Panc1 (cell line): ENCODE measurements at places on chromosomes 2 and 18.

- peaks cover 26% of the 10 kb centered on the region for H3K4me1 ChIP-seq
- DNase-seq = no peak
- no peaks in the 10 kb centered on the region for H3K36me3 ChIP-seq
- peak overlapping the region; percentile 65; the same call in 1 of the 2 replicates for H3K27ac ChIP-seq
- no peaks in the 10 kb centered on the region for H3K27me3 ChIP-seq
These were observed 124.8 kb downstream of the COL6A3 start for GRCh38 chr2:237289139-237289538.

GRCh38 chr2:81363800-81364199, 1059.2 kb upstream of the LRRTM1 start:
- DNase-seq = no peak
- no peak overlapping the region for H3K27ac ChIP-seq
- no peaks in the 10 kb centered on the region for H3K36me3 ChIP-seq

DNA sequence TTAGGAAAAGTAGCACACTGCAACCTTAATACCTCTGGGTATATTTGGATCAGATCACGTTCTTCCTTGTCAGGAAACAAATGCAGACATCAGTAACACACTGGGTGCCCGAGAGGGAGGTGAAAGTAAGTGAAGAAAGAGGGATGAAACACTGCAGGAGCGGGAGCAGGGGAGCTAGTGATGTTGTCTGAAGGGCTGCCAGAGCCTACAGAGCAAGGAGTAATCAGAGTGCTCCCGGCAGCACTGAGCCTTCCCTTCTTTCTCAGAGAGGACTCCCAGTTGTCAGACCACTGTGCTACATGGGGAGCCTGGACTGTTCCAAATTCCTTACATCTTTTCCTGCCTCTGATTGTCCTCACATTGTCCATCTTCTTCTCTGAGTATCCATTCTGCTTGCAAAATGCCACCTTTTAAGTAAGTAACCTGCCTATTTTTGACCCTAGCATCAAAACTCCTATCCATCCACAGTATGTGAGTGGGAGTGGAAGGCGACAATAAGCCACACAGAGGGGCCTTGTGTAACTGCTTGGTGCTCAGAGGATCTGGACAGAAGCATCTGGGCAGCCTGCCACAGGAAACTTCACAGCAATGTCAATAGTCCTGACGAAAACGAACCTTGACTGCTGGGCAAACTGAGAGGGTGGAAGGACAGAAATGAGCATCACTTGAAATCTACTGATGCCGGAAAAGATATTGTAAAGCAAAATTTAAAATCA, 10.8 kb upstream of the NAB1 start:
- no peaks in the 10 kb centered on the region for H3K27me3 ChIP-seq
- no peaks in the 10 kb centered on the region for H3K4me1 ChIP-seq
- no peak overlapping the region for H3K4me3 ChIP-seq
- no peak overlapping the region for H3K27ac ChIP-seq
- H3K36me3 ChIP-seq = no peaks in the 10 kb centered on the region
- no peak for DNase-seq

GRCh38 chr18:27750014-27750413, 426.9 kb downstream of the CDH2 start:
- H3K27me3 ChIP-seq = no peaks in the 10 kb centered on the region
- H3K27ac ChIP-seq = no peak overlapping the region
- no peak overlapping the region for H3K4me3 ChIP-seq
- DNase-seq = no peak
- H3K36me3 ChIP-seq = no peaks in the 10 kb centered on the region
- H3K4me1 ChIP-seq = no peaks in the 10 kb centered on the region

GRCh38 chr2:229909090-229909489, 12.7 kb downstream of the TRIP12 start:
- H3K36me3 ChIP-seq = no peaks in the 10 kb centered on the region; the same call in 1 of the 2 replicates
- H3K27me3 ChIP-seq = no peaks in the 10 kb centered on the region
- peaks cover 21% of the 10 kb centered on the region for H3K4me1 ChIP-seq

DNA sequence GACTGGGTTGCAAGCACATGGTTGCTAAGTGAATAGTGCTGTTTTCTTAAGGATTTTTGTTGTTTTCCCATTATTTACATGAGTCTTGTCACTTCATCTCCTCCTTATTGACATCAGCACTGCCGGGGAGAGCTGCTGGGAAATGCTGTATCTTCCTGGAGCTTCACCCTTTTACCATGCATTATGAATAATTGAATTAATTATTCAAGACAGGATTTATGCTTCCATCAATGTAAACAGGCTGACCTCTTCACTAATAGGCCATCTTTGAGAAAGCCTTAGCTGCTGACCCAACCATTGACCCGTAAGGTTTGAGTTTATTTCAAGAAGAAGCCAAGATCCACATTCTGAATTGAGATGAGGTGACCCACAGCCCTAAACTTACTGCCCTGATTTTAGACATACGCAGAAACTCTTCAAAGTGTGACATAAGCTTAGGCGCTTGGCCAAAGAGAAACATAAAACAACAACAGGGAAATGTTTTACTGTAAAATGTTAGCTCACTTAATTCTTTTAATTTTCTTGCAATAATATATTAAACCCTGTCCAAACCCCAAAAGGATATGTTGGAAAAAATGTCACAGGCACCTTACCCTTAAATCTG, 365.5 kb upstream of the SYT4 start:
- no peaks in the 10 kb centered on the region for H3K36me3 ChIP-seq
- DNase-seq = no peak
- H3K27ac ChIP-seq = no peak overlapping the region
- no peaks in the 10 kb centered on the region for H3K4me1 ChIP-seq
- no peaks in the 10 kb centered on the region for H3K27me3 ChIP-seq
- H3K4me3 ChIP-seq = no peak overlapping the region

- no peak overlapping the region for H3K27ac ChIP-seq
- DNase-seq = no peak
- no peaks in the 10 kb centered on the region for H3K36me3 ChIP-seq
- no peaks in the 10 kb centered on the region; the same call in 1 of the 2 replicates for H3K4me1 ChIP-seq
- peaks cover 4% of the 10 kb centered on the region; the same call in 1 of the 2 replicates for H3K27me3 ChIP-seq
These were observed 64.4 kb downstream of the GREB1 start for GRCh38 chr2:11598228-11598731.

GRCh38 chr2:180505203-180505602, 475.2 kb upstream of the UBE2E3 start:
- no peaks in the 10 kb centered on the region for H3K4me1 ChIP-seq
- DNase-seq = no peak
- no peak overlapping the region for H3K4me3 ChIP-seq
- H3K27ac ChIP-seq = no peak overlapping the region
- no peaks in the 10 kb centered on the region for H3K36me3 ChIP-seq
- H3K27me3 ChIP-seq = no peaks in the 10 kb centered on the region

GRCh38 chr2:102796337-102796736, 34.5 kb downstream of the TMEM182 start:
- H3K27me3 ChIP-seq = no peaks in the 10 kb centered on the region
- H3K4me3 ChIP-seq = no peak overlapping the region
- no peak overlapping the region for H3K27ac ChIP-seq
- no peak for DNase-seq
- H3K4me1 ChIP-seq = no peaks in the 10 kb centered on the region

- no peak overlapping the region for H3K27ac ChIP-seq
- H3K4me1 ChIP-seq = no peaks in the 10 kb centered on the region
- no peak overlapping the region for H3K4me3 ChIP-seq
- H3K27me3 ChIP-seq = no peaks in the 10 kb centered on the region
These were observed 112.2 kb downstream of the CPO start for GRCh38 chr2:207051385-207051965.

DNA sequence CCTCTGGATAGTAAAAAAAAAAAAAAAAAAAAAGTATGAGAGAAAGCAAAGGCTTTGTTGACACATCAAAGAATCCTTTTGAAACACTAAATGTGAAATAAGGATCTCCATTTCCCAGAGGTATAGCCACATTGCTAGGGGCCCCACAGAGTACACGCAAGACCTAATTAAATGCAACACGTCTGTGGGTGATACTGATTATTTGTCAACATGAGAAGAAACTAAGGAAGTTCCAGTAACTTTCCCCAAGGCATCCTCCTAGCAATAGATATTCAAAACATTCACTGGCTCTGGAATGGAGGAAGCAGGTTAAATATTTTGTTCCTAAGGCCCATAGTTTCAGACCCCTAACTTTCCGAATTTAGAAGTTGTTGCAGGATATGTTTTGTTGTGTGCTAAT, 24.6 kb upstream of the EPB41L3 start:
- H3K4me1 ChIP-seq = no peaks in the 10 kb centered on the region
- DNase-seq = no peak
- H3K27ac ChIP-seq = no peak overlapping the region
- H3K4me3 ChIP-seq = no peak overlapping the region

GRCh38 chr2:241081643-241082340, 20.3 kb downstream of the MTERF4 start:
- H3K36me3 ChIP-seq = no peaks in the 10 kb centered on the region
- H3K27me3 ChIP-seq = no peaks in the 10 kb centered on the region
- no peak overlapping the region for H3K27ac ChIP-seq
- H3K4me1 ChIP-seq = no peaks in the 10 kb centered on the region
- H3K4me3 ChIP-seq = no peak overlapping the region

DNA sequence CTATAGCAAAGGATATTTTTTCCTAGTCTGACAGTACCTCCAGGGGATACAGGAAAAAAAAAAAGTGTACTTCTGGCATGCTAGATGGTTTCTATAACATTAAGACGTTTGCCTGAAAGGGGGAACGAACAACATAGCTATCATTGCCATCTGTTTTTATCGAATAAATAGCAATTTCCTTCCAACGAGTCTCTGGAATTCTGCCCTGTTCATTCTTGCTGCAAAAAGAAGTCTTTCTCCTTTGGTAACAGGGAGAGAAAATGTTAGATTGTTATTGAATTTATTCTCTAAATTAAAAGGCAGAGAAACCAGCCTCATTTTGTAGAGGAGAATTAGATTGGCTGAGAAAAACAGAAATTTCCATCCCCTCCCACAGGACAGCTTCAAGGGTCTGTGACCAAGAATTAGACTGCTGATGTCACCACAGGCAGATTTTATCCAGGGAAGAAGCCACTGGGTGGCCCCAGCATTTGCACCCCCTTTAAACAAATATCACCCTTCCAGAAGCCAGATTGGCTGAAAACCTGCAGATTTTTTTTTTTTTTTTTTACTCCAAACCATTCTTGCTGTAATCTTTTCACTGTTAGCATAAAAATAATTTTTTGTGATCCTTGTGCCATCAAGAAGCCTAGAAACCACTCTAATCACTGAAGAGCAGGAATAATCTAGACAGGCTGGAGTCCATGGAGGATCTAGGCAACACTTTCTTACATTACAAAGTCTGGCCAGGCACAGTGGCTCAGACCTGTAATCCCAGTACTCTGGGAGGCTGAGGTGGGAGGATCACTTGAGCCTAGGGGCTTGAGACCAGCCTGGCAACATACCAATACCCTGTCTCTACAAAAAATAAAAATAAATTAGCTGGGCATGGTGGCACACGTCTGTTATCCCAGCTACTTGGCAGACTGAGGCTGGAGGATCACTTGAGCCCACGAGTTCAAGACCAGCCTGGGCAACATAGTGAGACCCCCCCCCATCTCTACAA, 12.0 kb downstream of the WDFY1 start:
- no peak for DNase-seq
- no peaks in the 10 kb centered on the region for H3K27me3 ChIP-seq
- no peak overlapping the region for H3K4me3 ChIP-seq
- peaks cover 7% of the 10 kb centered on the region for H3K4me1 ChIP-seq
- no peak overlapping the region for H3K27ac ChIP-seq

- no peaks in the 10 kb centered on the region for H3K36me3 ChIP-seq
- H3K27ac ChIP-seq = no peak overlapping the region
- H3K27me3 ChIP-seq = no peaks in the 10 kb centered on the region
- H3K4me1 ChIP-seq = no peaks in the 10 kb centered on the region
These were observed 199.4 kb downstream of the SATB2 start for GRCh38 chr2:199258291-199258690.

DNA sequence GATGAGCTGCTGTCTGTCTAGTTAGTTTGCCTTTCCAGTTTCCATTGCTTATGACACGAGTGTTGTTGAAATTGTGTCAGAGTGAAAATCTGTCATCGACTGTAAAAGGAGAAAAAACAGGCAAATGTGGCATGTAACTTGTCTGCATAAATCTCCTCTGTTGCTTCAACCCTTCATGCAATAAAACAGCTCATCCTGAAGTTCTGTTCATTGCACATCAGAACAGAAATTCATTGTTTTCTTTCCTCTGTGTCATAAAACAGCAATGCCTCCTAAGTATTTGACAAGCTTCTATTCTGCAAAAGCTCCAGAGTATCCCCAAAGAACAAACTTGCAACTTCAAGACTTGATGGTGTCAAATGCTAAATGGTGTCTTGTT, 432.1 kb downstream of the MEIS1 start:
- no peak overlapping the region for H3K4me3 ChIP-seq
- DNase-seq = no peak
- no peaks in the 10 kb centered on the region for H3K36me3 ChIP-seq
- no peaks in the 10 kb centered on the region for H3K4me1 ChIP-seq
- H3K27me3 ChIP-seq = no peaks in the 10 kb centered on the region
- no peak overlapping the region for H3K27ac ChIP-seq

GRCh38 chr2:46383784-46384456, 86.7 kb downstream of the EPAS1 start:
- peaks cover 3% of the 10 kb centered on the region; the same call in 1 of the 2 replicates for H3K36me3 ChIP-seq
- H3K4me1 ChIP-seq = no peaks in the 10 kb centered on the region
- DNase-seq = no peak
- no peak overlapping the region for H3K4me3 ChIP-seq
- no peak overlapping the region for H3K27ac ChIP-seq
- H3K27me3 ChIP-seq = no peaks in the 10 kb centered on the region

DNA sequence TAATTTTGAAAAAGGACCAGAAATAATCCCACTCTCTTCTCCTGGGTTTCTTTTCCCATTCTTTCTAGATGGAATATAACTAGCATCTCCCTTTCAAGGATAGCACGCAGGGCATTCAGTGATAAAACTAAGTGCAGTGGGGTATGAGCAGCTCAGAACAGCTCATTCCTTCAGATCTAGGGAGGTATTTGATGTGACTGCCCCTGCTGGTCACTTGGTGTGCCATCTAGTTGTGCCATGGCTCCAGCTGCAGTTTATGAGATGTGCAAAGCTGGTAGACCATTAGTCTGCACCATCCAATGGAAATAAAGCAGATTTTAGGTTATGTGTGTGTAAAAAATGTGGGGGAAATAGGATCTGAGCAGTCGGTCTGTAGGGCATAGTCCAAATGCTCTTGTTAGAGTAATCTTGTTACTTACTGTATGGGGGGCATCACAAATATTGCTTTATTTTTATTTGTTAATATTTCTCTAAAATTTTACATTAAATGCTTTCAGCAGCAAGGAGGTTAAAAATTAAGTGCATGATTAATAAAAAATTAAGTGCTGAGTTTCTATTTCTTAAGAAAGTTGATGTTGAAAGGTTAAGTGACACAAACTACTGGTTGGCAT, 38.9 kb downstream of the CTAGE1 start:
- H3K4me1 ChIP-seq = no peaks in the 10 kb centered on the region
- DNase-seq = no peak
- H3K27ac ChIP-seq = no peak overlapping the region
- no peaks in the 10 kb centered on the region for H3K36me3 ChIP-seq
- no peaks in the 10 kb centered on the region; the same call in 1 of the 2 replicates for H3K27me3 ChIP-seq
- H3K4me3 ChIP-seq = no peak overlapping the region
